Psoas muscle (tissue), 8 donors: ENCODE measurements at places on chromosomes 3 and 15.

- no peak for DNase-seq
Observed at GRCh38 chr15:70478251-70478990, 284.9 kb downstream of the UACA start.

DNA sequence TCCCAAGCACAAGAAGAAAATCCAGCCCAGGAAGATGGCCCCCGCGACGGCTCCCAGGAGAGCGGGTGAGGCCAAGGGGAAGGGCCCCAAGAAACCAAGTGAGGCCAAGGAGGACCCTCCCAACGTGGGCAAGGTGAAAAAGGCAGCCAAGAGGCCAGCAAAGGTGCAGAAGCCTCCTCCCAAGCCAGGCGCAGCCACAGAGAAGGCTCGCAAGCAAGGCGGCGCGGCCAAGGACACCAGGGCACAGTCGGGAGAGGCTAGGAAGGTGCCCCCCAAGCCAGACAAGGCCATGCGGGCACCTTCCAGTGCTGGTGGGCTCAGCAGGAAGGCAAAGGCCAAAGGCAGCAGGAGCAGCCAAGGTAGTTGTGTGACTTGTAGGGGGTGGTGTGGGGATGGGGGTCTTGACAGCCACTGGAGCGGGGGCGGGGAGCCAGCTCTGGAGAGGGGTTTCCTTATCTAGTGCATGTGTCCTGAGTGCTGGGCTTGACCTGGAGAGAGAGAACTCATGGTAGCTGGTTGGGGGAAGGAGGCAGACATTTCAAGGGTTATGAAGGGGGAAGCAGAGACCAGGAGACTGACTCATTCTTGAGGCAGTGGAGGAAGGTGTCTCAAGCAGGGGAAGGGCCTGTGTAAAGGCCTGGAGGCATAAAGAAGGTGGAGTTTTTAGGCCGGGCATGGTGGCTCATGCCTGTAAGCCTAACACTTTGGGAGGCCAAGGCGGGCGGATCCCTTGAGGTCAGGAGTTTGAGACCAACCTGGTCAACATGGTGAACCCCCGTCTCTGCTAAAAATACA, 6.2 kb downstream of the H1-8 start:
- DNase-seq, result peak; percentile 7

- no peak for DNase-seq
Observed at GRCh38 chr15:85742186-85742821, 52.4 kb downstream of the KLHL25 start.

- no peak for DNase-seq
Observed at GRCh38 chr3:178558637-178559036, 22.4 kb downstream of the KCNMB2 start.

DNA sequence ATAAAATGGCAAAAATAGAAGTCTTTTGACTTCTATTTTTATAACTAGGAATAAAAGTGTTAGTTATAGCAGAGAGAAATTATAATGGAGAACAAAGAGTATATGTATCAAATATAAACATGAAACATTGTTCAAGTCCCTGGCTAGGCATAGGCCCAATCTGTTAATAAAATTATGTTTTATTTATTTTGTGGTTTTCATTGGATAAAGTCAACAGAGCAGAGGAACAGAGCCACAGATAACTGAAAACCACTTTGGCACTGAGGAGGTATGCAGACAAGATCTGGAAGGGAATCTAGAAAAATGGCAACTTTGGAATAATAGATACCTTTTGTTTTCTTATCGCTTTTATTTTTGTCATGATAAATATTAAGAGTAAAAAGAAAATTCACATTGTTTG, 50.4 kb upstream of the ICE2 start:
- no peak for DNase-seq

- no peak for DNase-seq
Observed at GRCh38 chr3:174072675-174073074, 675.1 kb downstream of the NLGN1 start.

- DNase-seq, result no peak
Observed at GRCh38 chr15:68433551-68433950, 1.6 kb upstream of the ITGA11 start.

DNA sequence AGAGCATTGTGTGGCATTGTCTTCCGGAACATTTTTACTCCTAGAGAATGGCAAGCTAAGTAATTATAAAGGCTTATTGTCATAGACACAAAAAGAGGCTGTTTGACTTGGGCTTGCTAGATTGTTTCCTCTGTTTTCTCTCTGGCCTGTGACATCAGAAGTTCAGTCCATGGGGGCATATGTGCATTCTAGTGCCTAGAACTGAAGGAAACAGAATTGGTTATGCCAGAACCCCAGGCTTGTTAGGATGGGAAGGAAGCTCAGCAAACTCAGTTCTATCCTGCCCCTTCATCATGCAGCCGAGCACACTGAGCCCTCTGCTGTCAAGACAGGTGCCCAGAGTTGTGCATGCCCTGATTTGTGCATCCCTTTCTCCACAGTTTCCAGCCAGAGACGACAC, 131.3 kb downstream of the PDE8A start:
- DNase-seq, result no peak

DNA sequence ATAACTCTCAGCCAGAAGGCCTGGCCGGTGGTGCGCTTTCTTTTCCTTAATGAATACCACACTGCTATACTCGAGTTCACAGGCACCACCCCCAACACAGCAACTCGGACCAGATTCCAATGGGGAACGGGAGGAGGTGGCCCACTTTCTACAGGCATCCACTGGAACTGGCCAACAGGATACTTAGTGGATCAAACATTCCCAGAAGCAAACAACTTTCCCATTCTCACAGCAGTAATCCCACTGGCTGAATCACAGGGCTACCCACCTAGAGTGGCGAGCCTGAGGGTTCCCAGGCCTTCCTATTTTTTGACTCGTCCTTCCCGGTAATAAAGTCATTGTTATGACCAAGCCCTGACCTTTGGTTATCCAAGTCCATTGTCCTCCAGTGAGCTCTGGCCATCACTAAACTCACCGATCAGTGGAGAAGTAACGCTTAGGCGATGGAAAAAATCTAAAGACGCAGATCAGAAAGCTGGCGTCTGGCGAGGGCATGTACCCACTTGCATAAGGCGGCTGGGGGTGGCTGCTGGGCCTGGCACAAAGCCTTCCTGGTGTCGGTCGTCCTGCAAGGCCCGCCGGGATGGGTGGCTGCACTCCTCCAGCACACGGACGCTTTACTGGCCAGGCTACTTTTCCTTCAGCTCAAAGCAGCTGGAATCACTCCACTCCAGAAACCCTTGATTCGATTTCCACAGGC, 1.2 kb downstream of the EOGT start:
- peak; percentile 69 for DNase-seq

- no peak for DNase-seq
Observed at GRCh38 chr3:52705438-52705687, 228 bp downstream of the GLT8D1 start.

GRCh38 chr15:52361494-52361893, 65.9 kb upstream of the MYO5C start:
- no peak for DNase-seq

DNA sequence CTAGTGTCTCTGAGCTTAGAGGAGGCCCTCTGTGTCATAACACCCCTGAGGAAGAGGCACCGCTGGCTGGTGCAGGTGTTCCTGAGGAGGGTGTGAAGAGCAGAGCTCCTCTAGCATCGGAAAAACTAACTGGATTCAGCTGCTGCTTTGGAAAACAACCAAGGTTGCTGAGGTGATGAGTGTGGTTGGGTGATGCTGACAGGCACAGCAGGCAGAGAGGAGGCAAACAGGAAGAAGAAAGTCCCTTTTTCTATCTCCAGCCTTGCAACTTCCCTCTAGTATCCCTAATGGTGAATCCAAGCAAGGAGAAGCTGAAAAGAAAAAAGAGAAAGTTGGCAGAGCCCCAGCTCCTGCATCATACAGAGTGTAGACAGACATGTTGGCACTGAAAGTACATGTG, 3.8 kb upstream of the OR4F15 start:
- DNase-seq, result no peak

GRCh38 chr15:34161329-34161963, 48.5 kb downstream of the KATNBL1 start:
- DNase-seq, result no peak

GRCh38 chr3:186996356-186996755, 66.0 kb downstream of the ST6GAL1 start:
- DNase-seq, result no peak

GRCh38 chr3:53194210-53195065, 33.4 kb downstream of the PRKCD start:
- DNase-seq, result peak; percentile 59

- DNase-seq, result no peak
Observed at GRCh38 chr3:172561897-172562640, 38.8 kb upstream of the TNFSF10 start.

DNA sequence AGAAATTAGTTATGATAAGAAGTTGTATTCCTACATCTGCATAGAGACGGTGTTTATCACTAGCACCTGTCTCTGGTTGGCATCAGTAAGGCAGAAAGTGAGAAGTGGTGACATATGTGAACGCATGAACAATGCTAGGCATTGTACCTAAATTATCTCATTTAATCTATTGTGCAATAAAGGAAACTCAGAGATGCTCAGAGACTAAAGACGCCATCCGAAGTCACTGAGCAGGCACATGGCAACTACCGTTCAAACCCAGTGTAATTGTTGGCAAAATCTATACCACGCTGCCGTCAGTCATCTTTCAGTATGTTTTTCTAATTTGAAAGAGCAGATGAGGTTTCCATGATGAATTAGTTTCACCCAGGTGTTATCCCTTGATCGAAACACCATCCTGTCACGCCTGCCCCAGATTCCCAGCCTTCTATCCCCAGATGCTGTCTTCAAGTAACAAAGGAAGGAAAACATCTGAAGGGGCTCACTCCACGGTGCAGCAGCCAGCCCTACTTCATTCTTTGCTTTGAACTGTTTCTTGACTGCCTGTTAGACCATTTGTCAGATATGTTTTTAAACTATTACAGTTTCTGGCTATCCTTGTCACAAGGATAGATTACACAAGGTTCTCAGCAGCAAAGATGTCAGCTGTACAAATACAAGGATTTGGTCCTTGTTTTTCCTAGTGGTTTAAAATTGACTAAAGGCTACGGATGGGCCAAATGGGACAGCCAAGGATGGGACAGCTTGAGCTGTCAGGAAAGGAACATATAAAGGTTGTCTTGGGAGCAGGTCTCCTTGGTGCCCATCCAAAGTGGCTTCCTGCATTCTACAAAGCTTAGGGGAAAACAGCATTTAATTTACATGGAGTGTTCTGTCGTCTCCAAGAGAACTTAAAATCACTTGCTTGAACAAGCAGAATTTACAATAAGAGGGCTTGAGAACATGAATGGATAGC, 99.1 kb downstream of the TMEM108 start:
- no peak for DNase-seq

- DNase-seq, result no peak
Observed at GRCh38 chr3:52327486-52328290, 11.6 kb downstream of the DNAH1 start.

- DNase-seq, result peak; percentile 27
Observed at GRCh38 chr15:60751985-60752952, 273.3 kb upstream of the ICE2 start.

DNA sequence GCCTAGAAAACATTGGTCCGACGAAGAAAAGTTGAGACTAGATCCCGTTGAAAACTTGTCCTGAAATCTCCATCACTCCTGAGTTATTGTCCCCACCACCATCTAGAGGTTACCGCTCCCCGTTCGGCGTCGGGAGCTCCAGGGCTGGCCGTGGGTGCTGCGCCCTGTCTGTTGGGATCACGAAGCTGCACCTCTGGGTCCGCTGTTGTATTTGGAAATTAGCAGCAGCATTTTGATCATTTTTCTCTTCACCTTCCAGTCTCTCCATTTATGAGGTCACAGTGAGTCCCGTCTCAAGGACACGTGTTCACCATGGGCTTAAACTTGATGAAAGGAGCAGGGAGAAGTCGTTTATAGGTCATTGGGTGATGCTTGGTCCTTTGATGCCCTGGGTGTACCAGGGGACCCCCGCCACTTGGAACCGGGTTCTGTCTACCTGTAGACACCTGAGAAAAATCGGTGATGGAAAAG, 565 bp downstream of the MANF start:
- DNase-seq, result no peak
